ENCODE measurements at places on chromosomes 1 and 21.
A peak's percentile ranks its signal among the peaks of the same experiment; 100 is the strongest.

DNA sequence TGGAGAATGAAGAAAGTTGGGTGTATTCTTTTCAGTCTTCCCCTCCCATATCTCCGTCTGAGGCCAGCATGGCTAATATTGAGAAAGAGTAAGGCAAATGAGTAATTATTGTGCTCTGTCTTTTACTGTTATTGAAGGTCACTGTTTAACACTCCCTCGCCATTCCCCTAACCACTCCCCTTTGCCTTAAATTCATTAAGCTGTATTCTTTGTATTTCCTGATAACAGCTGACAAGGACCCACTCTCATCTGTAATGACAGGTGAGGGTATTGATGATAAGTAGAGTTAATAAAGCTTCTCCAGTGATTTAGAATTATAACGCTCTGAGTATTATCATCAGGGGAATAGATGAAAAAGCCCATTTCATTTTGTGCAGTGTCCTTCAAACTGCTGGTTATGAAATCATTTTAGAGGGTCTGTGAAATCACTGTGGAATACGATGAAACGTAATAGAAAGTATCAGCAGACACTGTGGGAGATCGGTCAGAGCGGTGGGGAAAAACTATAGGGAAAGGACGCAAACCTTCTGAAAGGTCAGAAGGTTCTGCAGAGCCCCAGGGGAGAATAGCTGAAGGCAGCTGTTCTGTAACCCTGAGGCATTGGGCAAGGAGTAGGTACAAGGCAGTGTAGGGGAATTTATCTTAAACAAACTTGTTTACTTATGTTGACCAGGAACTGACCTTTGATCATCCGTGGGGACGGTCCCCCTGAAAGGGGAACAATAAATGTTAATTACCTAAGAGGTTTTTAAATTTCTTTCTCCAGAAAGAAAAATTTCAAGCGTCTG, 46.3 kb upstream of the CACYBP start:
- no peak for DNase-seq

- no peak for DNase-seq
Observed at GRCh38 chr21:25491267-25491666, 116.0 kb downstream of the MRPL39 start.

- DNase-seq, result no peak
Observed at GRCh38 chr1:198492872-198493271, 47.6 kb downstream of the ATP6V1G3 start.

DNA sequence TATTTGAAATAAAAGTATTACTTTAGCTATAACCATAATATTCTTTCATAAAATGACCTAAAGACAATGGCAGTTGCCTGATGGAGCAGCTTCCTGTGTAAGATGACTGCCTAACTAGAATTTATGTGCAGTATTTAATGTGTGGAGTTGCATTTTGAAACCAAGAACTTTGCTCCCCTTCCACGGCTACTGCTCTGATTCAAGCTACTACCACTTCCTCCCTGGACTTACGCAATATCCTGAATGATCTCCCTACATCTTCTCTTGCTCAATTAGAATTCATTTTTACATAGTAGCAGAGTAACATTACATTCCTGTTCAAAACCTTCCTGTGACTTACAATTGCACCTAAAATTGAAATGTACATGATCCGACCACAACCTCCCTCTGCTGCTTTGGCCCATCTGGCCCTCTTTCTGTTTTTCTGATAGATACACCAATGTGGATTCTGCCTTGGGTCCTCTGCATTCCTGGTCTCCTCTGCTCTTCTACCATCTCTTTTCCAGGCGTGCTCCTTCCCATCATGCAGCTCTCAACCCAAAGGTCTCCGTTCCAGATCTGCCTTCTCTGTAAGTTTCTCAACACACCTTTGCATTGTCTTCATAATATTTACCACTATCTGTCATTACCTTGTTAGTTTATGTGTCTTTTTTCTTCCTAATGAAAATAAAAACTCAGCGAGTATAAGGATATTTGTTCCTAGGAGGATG, 47.4 kb upstream of the USP25 start:
- DNase-seq, result no peak

DNA sequence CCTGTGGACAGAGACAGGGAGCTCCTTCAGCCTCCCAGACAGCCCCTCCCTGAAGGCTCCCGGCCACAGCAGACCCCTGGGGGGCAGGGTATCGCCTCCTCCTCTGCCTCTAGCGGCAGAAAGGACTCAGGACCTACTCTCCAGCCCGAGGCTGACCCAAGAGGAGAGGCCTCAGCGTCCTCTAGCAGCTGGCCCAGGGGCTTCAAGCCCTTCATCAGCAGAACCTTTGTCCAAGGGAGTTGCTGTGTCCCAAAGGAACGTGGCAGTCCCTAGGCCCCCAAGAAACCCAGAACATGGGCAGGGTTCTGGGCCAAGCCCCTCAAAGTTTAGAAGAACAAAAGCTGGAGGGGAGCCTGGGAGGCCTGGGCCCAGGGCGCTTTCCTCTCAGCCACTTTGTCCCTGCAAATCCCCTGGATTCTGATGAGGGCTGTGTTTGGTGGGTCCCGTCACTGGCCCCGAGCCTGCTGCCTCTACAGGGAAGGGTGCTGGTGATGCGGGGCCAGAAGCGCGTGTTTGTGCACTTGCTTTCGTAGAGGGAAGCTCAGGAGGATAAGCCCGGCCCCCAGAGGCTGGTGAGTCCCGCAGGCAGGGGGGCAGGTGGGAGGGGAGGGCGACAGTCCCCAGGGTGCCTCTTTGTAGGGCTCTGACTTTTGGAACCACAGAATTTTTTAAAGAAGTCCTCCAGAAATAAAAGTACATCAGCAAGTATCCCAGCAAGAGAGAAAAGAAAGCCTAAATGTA, 13.3 kb downstream of the ITGB2 start:
- no peak for DNase-seq

DNA sequence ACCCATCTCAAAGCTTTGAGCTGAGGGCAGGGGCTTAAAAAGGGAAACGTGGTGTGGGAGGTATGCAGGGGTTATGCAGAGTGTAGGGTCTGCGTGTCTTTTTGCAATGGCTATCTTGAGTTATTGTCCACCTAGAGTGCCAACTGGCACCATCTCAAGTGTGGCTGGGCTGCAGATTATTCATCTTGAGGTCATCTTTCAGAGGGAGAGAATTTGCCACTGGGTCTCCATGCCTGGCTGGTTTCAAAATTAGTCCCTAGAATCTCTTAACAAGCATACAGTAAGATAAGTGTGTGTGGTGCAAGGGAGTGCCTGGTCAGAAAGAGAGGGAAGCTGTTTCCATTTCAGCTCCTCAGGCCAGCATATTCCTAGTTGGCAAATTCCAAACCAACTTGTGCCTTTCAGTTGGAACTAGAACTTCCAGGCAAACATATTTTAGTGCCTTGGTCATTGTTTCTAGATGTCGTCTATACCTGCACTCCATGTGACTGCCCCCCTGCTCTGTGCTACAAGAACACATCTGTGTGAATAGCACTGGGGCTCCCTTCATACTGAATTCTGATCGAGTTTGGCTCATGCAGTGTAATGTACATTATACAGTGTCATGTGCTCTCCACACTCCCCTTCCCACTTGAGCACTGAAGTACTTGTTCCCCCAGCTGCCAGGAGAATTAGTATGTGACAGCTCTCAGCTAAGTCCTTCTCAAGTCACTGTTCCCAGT, 5.0 kb upstream of the OR2T8 start:
- DNase-seq, result no peak

DNA sequence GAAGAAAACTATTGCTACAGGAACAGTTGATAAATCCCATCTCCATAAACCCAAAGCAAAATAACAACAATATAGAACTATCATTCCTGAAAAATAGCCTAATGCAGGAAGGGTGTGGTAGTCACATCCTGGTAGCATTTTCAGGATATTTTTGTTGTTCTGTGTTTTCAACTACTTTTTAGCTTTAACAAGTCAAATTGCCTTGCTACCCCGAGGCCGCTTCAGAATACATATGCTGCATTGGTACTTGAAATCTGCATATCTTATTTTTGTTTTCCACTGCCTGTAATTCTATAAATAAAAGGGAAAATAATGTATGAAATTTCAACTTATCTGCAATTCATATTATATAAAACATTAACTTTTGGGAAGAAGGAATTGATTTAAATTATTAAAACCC, 36.8 kb upstream of the SYT14 start:
- no peak for DNase-seq

DNA sequence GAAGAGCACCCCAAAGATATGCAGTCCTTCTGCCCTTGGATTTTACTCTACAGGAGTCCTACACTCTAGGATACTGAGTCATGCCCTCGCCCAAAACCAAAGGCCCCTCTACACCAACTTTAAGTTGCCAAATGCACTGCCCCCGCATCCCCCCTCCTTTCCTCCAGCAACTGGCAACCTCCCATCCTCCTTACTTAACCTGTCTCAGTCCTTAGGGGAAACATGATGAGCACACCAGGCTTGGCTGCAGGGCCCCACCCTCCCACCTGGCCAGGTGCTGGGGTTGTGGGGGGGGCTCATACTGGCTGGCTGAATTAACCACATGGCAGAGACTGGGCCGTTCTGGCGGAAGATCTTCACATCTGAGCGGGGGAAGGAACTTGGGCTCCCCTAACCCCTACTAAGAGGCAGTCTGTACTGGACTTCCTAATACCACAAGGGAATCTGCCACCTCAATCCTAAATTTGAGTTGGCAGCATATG, 1.2 kb downstream of the HDGF start:
- no peak for DNase-seq

DNA sequence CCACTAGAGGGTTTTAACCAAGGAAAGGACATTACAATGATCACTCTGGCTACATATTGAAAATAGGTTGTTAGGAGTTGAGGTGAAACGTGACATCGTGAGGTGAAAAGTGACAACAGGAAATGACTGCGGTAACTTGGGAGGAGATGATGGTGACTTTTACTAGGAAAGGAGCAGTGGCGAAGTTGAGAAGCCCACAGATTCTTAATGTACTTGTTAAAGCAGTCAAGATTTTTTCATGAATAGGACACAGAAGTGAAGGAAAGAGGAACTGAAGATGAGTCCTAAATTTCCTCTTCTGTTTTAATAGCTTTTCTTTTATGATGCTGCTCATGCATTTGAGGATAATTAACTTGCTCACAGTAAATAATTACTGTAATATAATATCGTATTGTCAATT, 59.5 kb downstream of the OMA1 start:
- no peak for DNase-seq

GRCh38 chr1:87686136-87686495, 357.4 kb downstream of the LMO4 start:
- no peak for DNase-seq

- no peak for DNase-seq
Observed at GRCh38 chr21:44289381-44290010, 3.8 kb downstream of the AIRE start.

GRCh38 chr21:15719976-15720375, 9.8 kb upstream of the USP25 start:
- DNase-seq, result no peak

DNA sequence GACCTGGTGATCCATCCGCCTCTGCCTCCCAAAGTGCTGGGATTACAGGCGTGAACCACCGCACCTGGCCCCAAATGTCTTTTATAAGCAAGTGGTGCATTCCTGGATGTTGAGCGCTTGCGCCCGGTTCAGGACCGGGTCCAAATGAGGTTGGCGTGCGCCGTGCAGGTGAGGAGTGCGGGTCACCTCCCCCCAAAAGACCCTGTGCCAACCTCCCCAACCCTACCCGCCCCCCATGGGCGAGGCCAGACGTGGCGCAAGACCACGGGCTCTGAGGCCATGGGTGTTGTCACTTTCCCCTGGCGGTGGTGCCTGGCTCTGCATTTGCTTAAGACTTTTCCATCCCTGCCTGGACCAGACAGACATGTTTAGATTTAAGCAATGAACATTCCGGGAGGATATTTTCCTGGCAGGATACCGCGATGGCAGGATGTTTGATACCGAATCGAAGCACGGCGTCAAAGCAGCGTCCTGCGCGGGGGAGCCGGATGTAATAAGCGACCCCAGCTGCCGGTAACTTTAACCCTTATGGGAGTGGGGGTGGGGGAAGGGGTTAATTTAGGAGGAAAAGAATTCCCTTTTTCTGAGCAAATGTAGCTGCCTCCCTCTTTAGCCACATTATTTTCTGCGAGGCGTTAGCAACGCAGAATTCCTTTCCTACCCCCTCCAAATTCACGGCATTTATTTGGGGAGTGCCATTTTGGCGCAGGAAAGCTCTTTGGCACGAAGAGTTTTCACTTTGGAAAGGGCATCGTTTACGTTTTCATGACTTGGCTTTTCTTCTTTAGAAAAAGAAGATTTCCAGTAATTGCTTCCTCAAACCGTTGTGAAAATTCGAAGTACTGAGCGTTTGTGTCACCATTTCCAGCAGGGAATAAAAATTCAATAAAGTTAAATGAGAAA, 27.8 kb upstream of the RNF187 start:
- DNase-seq, result peak; percentile 46

- DNase-seq, result peak; percentile 18
Observed at GRCh38 chr1:6052543-6053205, 7.0 kb downstream of the KCNAB2 start.

DNA sequence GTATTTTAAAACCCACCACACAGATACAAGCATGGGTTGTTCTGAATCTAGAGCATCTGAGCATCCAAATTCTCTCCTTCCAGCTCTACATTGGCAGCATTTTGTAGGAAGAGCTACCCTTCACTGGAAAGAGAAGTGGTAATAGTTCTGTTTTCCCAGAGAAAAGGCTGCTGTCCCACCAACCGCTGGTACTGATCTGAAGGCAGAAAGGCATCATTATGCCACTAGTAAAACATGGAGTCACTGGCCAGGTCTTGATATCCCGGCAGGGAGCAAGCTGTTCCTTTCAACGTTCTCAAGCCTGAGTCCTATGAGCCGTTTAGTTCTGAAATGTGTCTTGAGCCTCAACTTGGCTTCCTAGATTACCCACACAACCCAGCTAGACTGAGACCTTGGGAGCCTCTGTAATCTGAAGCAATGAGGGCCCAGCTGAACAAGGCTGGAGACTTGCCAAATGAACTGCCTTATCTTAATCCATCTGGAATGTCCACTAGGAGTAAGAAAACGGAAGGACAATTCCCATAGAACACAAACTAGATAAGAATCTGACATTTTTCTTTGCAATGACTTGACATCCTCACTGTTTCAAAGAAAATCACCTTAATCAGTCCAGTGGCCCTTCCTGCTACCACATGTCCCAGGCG, 116.8 kb downstream of the KCNH1 start:
- DNase-seq, result no peak

DNA sequence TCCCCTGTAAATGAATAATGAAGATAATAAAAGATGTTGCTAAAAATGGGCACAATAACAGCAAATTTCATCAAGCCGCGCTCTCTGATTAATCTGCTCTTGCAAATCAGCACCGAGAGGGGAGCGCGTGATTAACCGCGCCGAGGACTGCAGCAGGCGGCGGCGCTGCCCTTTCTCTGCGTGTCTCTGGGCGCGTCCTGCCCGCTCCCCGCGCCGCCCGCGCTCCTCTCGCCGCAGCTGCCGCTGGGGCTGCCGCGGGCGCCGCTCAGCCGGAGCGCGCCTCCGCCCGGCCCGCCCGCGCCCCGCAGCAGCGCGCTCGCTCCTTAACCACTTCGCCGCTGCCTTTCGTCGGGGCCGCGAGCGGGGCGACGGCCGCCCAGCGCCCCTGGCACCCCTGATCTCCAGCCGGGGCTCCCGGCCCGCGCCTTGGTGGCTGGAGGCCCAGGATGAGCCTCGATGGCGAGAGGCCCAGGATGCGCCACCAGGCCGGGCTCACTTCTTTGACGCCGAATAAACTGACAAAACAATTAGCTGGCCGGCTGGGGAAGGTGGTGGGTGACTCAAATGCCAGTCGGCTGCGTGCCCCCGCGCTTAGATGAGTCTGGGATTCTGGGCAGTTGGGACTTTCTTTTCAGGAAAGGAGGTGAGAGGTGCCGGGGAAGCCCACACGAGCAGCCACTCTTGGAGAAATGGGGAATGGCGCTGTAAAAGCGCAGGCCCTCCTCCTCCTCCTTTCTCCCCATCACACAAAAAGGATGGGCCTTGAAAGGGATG, 221.4 kb upstream of the PKN2 start:
- DNase-seq, result no peak

All from CD8-positive, alpha-beta T cell (primary cell).